ENCODE measurements at places on chromosomes 6 and 20.

- DNase-seq, result peak; percentile 91
Measured at GRCh38 chr6:30730601-30731435, 10.7 kb downstream of the TUBB start.

DNA sequence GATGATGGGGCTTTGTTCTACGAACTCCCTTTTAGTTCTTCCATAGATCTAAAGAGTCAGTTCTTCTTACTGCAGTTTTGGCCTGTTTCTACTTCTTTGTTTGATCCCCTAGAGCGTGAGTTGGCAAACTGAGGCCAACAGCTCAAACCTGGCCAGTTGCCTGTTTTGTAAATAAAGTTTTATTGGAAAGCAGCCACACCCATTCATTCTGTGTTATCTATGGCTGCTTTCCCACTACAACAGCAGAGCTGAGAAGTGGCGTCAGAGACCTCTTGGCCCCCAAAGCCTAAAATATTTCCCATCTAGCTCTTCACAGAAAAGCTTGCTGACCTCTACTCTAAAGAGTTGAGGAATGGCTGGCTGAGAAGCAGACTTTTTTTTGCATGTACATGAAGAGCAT, 52.2 kb downstream of the EYA2 start:
- DNase-seq, result no peak

GRCh38 chr6:152270301-152270925, 366.7 kb downstream of the SYNE1 start:
- DNase-seq, result peak; percentile 10

GRCh38 chr20:60054716-60055634, 96.8 kb downstream of the CDH26 start:
- no peak for DNase-seq

GRCh38 chr20:39910536-39910935, 778.5 kb downstream of the MAFB start:
- DNase-seq, result no peak

DNA sequence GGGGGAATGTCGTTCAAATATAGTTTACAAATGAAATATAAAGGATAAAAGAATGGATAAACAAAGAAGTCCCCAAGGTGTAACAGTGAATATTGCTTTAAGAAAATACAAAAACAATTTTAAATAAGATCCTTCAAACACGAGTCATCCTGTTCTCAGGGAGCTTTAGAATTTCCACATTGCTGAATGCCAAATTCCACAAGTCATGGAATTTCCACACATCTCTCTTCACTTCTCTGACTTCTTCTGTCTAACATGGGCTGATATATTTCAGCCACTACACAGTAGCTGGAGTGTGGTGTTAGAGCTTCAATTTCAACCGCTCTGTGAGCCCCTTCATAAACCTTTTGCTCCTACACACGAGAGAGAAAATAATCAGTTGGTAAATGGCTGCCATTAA, 28.0 kb downstream of the IL22RA2 start:
- no peak for DNase-seq

GRCh38 chr20:50227506-50227905, 36.9 kb downstream of the CEBPB start:
- DNase-seq, result no peak

DNA sequence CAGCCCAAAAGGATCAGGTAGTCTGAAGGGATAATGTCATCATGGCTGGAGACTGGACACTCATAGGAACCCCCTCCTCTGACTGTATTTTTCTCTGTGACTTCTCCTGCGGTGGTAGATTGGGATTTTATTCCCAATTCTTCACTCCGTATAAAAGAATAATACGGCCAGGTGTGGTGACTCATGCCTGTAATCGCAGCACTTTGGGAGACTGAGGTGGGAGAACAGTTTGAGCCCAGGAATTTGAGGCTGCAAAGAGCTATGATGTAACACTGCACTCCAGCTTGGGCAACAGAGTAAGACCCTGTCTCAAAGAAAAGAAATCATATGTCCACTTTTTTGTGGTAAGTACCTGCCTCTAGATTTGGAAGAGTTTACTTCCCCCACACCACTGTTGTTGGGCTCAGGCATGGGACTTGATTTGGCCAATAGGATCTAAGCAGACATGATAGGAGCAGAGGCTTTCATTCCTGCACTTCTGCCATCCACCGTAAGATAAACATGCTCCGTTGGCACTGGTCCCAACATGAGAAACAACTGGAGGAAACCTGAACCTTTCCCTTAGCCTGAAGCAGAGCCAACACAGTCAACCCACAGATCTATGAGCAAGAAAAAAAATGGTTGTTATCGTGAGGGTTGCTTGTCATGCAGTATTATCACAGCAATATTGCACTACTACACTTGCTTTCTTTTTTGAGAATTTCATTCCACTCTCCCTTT, 82.0 kb downstream of the JPH2 start:
- DNase-seq, result peak; percentile 76

- DNase-seq, result no peak
Measured at GRCh38 chr20:2741881-2742280, 49.3 kb downstream of the EBF4 start.

All from dermis blood vessel endothelial cell (primary cell).